NCI-H460 (cell line): ENCODE measurements at places on chromosomes 13 and 19. TPM values are rescaled to one million over a fixed set of nuclear protein-coding genes. Genes with fewer than 3 reads are reported as not detected.

DNA sequence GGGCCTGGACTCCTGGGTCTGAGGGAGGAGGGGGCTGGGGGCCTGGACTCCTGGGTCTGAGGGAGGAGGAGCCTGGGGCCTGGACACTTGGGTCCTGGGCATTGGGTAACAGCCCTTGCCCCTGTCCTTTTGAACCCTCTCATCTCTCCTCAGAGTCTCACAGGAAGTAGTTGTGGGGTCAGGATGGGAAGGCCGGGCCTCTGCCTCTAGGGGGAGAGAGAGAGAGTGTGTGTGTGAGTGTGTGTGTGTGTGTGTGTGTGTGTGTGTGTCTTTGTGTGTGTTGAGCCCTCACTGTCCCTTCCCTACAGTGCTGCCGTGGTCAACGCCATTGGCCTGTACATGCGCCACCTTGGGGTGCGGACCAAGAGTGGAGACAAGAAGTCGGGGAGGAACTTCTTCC, 10.9 kb downstream of the ARHGEF1 start:
- no peak for DNase-seq

ZNF568 gene
- total RNA-seq: 6.9 and 7.4 TPM in 2 replicates

GRCh38 chr13:86986448-86986847, 684.7 kb upstream of the SLITRK5 start:
- DNase-seq: no peak

- no peak for DNase-seq
These were observed 17.4 kb upstream of the POU2F2 start for GRCh38 chr19:42149447-42150202.

SHD gene
- total RNA-seq: not detected in 2 replicates

GRCh38 chr13:113491418-113491883, 940 bp upstream of the DCUN1D2 start:
- no peak for DNase-seq

- no peak for DNase-seq
These were observed 97.9 kb downstream of the GGACT start for GRCh38 chr13:100490692-100491091.
